ENCODE measurements at places on chromosomes 4 and X.

DNA sequence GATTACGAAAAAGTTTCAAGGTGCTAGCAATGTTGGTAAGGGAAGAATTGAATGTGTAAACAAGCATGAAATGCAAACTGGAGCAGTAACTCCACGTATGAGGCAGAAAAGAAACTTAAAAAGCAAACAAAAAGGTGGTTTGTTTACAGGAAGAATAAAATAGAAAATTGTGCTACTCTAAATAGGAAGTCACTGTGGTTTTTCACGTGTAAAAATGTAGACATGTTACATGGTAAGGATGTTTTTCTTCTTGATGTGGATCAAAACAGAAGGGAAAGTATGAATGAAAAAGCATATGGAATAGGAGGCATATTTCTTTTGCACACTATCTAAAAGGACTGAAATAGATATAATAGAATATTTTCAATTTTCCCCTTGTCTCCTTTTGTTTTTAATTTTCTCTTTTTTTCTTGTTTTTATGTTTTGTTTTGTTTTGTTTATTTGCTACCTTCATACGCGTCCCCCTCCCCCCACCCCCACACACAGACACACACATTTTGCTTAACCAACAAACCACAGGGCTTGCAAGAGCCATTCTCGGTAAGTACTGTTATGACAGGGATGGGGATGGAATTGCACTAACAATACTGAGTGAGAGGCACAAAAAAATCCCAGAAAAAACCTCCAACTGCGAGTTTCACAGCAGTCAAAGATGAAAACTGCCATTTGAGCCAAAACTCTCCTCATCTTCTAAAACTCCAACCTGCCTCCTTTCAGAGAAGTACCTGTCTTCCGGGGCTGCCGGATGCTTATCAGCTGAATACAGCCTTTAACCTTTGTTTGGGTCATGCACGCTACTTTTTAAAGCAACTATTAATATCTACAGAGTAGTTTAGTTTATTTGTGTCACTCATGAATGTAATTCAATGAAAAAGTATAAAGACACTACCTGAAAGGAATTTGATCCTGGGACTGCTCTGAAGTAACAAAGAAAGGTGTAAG, 135.8 kb downstream of the IL15 start:
- DNase-seq = peak; percentile 25

DNA sequence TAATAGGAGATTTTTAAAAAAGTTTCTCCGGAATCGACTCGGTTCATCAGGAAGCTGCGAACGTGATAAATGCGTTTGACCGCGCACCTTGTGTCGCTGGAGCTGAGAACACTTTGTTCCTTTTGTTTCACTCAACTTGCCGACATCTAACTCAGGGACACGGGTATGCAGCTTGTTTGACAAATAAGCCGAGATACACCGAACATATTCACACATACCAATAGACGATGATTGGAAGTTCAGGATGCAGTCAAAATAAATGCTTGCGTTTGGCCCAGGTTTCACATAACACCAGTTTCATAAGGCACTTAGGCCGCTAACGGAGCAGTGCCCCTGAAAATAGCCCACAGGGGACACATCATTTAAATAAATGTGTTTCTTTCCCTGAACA, 932 bp upstream of the SHISA3 start:
- no peak for DNase-seq

- DNase-seq = no peak
These were observed 290.2 kb downstream of the ZNF674 start for GRCh38 chrX:46255046-46255445.

DNA sequence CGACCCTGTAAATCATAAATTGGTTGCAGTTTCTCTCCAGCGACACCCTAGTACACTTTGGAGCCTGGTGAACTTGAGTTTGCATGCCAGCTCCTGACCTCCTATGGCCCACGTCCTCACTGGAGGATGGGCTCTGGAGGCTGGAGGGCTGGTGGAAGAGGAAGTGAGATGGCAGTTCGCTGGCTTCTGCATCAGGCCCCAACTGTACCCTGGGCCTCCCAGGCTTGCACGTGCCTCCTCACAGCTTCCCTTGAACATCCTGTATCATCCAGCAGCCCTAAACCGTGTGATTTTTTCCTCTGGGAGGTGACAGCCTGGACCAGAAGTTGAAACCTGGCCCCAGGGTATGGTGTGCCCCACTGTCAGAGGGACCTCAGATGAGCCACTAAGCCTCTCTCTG, 78.5 kb downstream of the HTRA3 start:
- no peak for DNase-seq

GRCh38 chr4:104424475-104424941, 70.2 kb downstream of the CXXC4 start:
- DNase-seq = no peak

DNA sequence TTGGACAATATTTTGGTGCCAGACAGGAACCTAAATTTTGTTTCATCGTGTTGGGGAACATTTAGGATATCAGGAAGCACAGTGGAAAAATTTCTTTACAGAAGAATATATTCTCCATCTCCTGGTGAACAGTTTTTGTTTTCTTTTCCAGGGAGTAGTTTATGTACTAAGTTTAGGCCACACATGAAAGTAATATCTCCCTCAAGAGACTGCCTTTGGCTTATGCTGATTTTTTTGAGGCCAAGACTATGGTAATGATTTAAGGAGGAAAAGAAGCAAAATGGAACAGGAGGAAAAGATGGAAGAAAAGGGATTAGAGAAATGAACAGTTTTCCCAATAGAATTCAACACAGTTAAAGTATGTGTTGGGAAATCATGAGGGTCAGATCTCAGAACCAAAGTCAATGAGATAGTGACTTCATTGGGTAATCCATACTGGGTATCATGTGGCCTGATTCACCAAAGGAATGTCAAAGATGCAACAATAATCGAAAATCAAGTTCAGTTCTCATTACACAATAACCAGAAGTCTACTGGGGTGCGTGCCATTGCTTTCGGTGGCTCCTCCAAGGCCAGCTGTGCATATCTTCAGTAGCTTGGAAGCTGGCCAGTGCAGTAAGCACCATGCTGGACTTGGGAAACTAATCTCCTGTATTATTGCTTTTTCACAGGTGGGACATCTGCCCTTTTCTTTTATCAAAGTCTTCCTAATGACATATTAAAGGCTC, 234.8 kb downstream of the COL25A1 start:
- DNase-seq = no peak

DNA sequence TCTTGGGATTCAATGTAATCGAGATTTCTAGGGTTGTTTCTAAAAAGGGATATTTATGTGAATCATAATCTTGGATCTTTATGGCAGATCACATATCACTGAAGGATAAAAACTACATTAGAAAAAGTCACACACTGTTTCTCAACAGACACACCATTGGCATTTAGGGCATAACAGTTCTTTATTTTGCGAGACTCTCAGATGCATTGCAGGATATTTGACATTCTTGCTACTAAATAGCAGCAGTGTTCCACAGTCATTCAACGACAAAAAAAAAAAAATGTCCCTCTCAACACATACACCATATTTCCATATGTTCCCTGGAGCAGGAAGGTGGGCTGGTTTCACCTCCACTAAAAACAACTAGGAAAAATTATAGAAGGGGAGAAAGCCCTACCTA, 243.4 kb upstream of the PCDH18 start:
- DNase-seq = no peak

DNA sequence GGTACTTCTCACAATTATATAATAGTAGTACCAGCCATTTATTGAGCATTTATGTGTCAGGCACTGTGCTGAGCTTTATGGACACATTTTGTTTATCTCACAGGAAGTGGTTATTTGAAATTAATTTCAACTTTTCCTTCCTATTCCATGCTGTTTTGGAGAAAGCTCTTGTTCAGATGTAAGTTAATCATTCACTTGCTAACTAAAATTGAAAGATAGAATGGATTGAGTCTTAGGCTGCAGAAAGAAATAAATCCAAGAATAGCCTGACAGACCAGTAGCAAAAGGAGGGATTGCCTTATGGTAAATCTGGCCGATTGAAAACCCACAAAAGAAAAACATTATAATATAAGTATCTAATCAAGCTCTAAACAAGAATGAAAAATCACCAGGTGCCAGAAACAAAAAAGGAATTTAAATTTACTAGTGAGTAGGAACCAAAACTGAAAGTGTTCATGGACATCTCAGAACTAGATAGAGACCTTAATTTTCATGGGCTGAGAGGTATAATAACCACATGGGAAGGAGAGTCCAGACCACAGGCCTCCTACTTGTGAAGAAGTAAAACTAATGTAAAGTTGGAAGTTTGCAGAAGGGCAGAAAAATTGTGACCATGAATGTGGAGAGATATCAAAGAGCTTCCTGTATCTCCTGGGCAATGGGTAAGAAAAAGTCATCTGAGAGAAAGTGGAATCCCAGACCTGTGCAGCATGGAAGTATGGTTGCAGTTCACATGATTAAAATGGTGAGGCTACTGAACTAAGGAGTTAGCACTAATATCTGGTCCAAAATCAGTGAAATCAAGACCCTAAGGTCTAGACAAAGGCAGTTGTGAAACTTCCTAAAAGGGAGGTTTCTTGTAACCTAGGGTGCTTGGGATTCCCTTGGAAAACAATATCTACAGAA, 38.0 kb downstream of the RADX start:
- no peak for DNase-seq

DNA sequence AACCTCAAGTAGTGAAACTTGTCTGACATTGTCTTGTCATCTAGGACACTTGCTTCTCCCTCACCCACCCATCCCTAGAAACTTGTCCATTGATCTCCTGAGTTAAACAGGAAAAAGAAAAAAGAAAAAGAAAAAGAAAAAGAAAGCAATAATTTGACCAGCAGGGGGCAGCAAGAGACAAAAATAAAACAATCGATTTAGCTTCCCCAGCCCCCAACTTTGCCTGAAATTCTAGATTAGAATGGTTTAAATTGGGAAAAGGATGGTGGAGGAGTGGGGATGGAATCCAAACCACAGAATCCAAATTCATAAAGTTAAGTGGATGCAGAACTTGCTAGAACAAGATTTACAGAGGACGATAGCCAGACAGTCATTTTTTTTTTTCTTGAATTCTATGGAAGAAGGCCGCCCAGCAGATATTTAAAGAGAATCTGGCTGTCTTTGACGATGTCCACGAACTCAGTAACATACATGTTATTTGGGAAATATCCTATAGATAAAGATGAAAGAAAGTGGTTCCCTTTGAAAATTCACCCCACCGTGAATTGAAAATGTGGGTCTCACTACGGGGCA, 282.9 kb downstream of the USP46 start:
- peak; percentile 39 for DNase-seq

DNA sequence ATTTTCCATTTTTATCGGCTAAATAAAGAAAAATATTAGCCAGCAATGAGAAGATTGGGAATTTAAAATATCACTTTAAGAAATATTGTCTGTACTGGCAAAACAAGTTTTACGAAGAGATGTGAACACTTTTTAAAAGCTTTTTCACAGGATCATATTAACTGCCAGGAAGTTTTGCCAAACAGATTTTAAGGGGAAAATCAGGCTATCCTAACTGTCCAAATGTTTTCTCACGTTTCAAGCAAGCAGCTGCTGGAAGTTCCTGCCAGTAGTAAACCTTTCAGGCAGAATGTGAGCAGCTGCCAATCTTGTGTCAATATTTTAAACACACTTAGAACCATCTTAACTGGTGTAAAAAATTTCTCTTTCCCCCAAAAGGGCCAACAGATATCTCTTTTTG, 101.1 kb downstream of the ADGRL3 start:
- DNase-seq = no peak

- no peak for DNase-seq
These were observed 4.6 kb downstream of the RAB33A start for GRCh38 chrX:130176354-130176776.

- peak; percentile 53 for DNase-seq
These were observed 532 bp downstream of the ZNF827 start for GRCh38 chr4:145937971-145938611.

DNA sequence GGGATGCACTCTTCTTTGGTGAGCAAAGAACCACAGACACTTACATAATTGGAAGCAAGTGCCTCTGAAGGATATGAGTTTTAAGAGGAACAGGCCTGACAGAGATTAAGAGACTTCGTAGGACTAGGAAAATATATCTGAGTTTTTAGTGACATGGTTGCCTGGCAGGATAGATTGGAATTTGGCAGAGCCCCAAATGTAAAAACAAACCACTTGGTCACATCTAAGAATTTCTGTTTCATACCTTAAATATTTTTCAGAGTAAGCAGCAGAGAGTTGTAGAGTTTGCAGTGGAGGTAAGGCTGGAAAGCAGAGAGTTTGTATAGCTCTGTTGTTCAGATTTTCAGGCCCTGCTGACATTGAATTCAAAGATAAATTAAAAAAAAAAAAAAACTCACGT, 150.1 kb upstream of the MAGEB2 start:
- DNase-seq = no peak

DNA sequence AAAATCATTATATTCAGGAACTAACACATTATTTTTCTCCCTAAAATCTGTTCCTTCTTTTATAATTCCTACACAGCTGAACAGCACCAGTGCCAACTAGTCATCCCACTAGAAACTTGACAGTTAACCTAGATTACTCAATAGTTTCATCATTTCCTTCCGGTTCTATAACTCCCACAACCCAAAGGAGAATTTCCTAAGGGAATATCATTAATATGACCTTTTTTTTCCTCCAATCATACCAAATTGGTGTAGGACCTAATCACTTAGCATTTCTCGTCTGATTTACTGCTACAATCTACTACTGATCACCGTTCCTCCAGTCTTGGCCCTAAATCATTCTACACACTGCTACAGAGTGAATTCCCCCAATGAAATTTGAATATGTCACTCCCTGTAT, 45.9 kb downstream of the WDFY3 start:
- DNase-seq = no peak

DNA sequence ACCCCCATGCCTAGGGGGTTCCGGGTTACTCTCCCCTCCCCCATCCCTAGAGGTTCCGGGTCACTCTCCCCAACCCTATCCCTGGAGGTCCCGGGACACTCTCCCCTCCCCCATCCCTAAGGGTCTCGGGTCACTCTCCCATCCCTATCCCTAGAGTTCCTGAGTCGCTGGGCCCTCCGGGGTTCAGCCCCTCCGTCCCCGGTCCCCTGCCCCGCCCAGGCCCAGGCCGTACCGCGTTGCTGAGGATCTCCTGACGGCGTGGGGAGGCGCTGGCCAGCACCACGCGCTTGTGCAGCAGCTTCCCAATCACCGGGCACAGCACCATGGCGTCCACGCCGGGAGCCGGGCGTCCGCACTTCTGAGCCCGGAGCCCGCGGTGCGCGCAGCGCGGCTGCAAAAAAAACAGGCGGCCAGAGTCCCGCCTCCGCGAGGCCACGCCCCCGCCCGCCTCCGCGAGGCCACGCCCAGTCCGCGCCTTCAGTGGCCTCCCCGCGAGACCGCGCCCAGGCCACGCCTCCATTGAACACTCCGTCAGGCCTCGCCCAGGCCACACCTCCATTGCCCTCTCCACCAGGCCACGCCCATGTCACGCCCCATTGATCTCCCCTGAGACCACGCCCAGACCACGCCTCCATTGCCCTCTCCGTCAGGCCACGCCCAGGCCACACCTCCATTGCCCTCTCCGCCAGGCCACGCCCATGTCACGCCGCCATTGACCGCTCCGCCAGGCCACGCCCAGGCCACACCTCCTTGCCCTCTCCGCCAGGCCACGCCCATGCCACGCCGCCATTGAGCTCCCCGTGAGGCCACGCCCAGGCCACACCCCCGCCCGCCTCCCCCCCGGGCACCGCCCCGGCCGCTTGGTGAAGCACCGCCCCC, at the start of gene ASMTL:
TSS of gene ASMTL (minus strand) at position 394 of the 879 bp plus-strand sequence. CDS start at position 325, 69 bp downstream.
- peak; percentile 100 for DNase-seq

GRCh38 chr4:89469930-89470375, 162.4 kb upstream of the GPRIN3 start:
- DNase-seq = peak; percentile 84
